NCI-H1417 treated with DMSO at 0.1 percent for 48 hours (cell line): ENCODE measurements at places on chromosomes 6 and 20.
A peak's percentile ranks its signal among the peaks of the same experiment; 100 is the strongest.

DNA sequence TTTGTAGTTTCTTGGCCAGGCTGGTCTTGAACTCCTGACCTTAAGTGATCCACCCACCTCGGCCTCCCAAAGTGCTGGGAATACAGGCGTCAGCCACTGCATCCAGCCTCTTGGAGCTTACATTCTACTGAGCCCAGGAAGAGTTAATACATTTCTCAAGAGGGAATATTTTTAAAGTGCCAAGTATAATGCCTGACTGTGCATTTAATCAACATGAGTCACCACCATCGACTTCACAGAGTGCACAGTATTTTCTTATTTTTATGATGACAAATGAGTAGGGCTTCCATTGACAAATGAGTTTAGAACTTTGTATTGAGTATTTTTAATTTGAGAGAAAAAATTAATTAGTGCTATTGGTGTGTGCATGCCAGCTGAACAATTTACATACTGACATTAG, 72.2 kb downstream of the SASH1 start:
- no peak for DNase-seq

- DNase-seq = no peak
Measured at GRCh38 chr6:134539865-134540323, 222.0 kb upstream of the SGK1 start.

- DNase-seq = no peak
Measured at GRCh38 chr6:33695451-33695887, 16.0 kb downstream of the UQCC2 start.

DNA sequence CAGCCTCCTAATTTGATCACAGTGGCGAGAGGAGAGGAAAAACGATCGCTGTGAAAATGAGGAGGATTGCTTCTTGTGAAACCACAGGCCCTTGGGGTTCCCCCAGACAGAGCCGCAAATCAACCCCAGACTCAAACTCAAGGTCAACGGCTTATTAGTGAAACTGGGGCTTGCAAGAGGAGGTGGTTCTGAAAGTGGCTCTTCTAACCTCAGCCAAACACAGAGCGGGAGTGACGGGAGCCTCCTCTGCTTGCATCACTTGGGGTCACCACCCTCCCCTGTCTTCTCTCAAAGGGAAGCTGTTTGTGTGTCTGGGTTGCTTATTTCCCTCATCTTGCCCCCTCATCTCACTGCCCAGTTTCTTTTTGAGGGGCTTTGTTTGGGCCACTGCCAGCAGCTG, 28.7 kb downstream of the SAYSD1 start:
- DNase-seq = no peak

- no peak for DNase-seq
Measured at GRCh38 chr6:158121335-158121734, 46.7 kb downstream of the SERAC1 start.

- no peak for DNase-seq
Measured at GRCh38 chr20:23603321-23603720, 2.4 kb downstream of the CST9 start.

DNA sequence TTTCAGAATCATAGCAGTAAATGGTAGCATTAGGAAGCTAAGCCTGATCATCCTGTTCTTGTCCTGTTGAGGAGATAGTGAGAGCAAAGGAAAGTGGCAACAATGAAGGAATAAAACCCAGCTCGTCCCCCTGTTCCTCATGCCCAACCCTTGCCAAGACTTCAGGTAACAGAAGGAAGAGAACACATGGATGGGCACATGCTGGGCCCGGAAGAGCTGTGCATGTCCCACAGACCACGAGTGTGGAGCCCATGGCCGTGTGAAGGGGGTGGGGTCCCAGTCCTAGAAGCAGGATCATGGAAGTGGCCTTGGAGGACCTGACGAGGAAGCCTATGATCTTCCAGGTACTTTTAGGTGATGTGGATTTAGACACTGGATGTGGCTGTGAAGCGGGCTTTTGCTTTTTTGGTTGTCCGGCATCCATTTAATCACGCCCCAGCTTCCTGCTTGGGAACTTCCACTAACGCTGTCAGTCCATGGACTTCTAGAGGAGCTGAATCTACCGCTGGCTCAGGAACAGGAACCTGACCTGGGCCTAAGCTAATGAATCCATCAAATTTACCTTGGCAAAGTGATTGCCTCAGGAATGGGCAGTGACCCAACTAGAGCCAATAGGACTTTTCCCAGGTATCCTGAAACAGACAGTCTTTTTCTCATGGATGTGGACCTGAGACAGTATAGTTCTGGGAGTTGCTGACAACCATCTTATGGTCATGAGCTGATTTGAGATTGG, 79.3 kb upstream of the ARMC2 start:
- DNase-seq = no peak

DNA sequence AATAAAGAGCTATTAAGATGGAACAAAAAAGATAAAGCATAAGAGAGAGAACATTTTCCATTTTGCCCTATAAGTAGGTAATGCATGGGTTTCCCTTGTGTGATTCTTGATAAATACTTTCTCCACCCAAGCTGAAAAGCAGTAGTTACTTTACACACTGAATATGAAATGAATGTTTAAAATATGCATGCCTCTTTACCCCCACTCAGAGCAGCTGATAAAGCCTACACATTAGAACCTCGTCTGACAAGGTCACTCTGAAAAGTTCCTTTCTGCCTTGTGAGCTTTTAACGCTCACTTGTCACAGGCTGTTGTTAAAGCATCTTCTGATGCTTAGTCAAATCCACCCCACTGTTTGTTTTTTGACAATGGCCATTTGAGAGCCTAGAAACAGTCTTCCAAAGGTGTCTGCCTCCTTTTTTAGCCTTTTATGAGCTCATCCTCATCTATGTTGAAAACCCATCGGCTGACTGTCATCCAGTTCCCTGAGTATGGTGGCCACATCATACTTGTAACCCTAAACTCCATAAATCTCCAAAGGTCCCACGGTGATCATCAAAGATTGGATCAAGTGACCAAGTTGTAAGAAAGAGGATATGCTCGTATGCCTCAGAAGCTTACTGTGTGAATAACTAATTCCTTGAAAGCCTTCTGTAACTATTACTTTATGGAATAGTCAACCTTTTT, 102.8 kb downstream of the ATXN1 start:
- DNase-seq = no peak

DNA sequence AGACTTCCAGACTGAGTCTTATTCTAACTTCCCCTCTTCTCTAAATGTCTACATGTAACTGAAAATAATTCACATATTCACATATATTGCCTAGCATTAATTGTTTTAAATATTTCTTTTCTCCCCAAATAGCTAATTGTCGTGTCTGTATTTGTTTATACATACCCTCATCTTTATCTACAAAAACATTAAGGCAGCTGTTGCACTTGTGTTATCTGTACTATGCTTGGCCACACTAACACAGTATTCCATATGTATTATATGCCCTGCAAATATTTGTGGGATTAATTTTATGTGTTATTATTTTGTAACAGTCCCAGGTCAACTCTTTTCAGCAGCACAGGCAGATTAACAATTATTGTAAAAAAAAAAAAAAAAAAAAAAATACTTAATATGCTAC, 11.7 kb downstream of the HDAC2 start:
- no peak for DNase-seq

DNA sequence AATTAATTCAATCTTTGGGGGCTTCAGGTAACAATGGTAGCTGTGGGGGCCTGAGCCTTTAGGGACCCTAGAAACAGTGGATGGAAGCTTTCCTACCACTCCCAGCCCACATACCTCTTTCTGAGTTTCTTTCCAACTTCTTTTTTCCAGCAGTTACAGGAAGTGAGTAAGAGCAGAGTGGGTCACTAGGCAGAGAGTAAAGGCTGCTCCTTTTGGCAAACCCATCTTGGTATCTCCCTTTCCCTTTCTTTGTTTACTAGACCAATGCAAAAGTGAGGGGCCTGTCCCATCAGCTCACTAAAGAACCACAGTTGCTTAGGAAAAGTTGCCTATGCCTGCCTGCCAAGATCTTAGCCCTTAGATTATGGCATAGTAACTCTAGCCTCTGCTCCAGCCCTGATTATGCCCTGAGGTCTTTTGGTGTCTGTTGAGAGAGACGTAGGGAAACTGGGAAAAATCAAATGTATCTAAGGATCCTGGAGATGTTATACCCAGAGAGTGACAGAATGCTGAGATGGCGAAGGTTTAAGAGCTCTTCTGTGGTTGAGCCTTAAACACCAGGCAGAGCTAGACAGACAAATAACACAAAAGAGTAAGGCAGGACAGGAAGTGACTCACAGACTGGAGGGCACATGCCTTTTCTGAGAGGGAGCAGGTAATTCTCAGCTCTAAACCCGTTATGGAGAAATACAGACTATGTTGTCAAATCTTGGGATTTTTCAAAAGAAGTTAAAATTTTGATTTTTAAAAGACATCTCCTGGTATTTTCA, 31.3 kb downstream of the TRMT6 start:
- no peak for DNase-seq

GRCh38 chr6:127933852-127934840, 33.3 kb upstream of the THEMIS start:
- DNase-seq = no peak

DNA sequence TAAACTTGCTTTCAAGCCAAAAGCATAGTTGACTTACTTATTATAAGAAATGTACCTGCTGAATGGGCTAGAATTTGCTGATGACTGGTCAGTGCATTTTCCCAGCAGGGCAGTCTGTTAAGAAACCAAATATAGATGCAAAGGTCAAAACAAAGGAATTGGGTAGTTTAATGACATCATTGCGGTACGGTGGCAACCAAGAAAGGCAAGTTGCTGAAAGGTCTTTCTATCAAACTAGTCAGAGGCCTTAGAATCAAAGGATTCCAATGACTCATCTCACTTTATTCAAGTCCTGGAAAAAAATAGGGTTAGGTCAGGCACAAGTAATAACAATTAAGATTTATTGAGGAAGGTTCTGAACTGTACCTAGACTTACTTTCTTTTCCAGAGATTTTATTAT, 76.4 kb downstream of the KIZ start:
- DNase-seq = no peak

GRCh38 chr20:62155428-62156253, 12.1 kb downstream of the SS18L1 start:
- DNase-seq = no peak

- no peak for DNase-seq
Measured at GRCh38 chr6:114354482-114354881, 11.7 kb upstream of the HS3ST5 start.

GRCh38 chr20:8587810-8588209, 455.7 kb downstream of the PLCB1 start:
- DNase-seq = no peak

DNA sequence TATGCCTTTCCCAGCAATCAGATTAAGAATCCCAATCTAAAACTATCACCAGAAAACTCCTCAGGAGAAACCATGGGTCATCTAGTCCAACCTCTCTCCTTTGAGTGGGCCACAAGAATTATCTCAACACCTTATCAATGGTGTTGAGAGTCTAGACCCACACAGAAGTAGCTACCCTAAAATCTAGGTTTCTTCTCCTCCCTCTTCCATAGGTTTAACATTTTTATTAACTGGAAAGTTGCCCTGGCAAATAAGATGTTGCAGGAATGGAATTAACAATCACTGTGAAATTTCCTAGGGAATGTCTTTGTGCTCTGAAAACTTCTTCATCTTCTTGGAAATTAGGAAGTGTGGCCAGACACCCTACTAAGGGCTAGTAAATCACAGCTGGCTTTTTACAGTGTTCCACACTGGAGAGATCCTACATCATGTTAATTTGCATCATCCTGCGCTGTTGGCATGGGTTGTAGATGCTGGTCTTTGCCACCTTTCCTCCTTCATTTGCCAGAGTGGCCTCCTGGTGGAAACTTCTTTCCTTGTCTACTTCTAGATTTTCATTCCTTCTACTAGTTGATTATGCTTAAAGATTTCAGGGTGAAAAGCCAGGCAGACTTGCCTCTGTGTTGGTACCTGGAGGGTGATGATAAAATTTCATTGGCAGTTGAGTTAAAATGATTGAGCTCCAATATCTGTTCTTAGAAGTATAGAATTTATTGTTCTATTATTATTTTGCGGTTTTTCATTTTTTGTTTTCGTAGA, 2.7 kb downstream of the TNFAIP3 start:
- DNase-seq = no peak

- no peak for DNase-seq
Measured at GRCh38 chr6:111777357-111777756, 95.9 kb downstream of the FYN start.

- DNase-seq = no peak
Measured at GRCh38 chr20:14707026-14707680, 369.7 kb upstream of the FLRT3 start.

DNA sequence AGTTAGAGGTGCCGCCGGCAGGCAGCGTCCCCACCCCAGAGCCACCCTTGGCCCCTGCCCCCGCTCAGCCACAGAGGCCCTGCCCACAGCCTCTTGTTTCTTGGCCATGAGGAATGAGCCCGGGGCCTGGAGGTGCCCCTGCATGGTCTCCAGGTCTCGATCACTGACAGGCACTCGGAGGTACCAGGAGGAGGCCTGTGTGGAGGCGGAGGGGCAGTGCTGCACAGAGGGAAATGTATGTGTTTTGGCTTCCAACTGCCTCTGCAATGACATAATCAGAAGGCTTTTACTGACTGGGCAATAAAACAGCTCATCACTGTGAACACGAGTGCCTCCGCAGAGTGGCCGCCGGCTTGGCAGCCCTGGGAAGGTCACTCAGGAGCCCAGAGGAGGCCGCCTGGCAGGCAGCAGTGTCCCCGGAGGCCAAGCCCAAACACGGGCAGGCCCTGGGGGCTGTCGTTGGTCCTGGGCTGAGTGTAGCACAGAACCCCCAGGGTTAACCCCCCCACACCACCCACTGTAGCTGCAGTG, 61.1 kb upstream of the GATA5 start:
- DNase-seq = no peak

- DNase-seq = no peak
Measured at GRCh38 chr20:15113144-15113773, 775.8 kb upstream of the FLRT3 start.

GRCh38 chr6:148711833-148712654, 34.8 kb upstream of the UST start:
- no peak for DNase-seq

DNA sequence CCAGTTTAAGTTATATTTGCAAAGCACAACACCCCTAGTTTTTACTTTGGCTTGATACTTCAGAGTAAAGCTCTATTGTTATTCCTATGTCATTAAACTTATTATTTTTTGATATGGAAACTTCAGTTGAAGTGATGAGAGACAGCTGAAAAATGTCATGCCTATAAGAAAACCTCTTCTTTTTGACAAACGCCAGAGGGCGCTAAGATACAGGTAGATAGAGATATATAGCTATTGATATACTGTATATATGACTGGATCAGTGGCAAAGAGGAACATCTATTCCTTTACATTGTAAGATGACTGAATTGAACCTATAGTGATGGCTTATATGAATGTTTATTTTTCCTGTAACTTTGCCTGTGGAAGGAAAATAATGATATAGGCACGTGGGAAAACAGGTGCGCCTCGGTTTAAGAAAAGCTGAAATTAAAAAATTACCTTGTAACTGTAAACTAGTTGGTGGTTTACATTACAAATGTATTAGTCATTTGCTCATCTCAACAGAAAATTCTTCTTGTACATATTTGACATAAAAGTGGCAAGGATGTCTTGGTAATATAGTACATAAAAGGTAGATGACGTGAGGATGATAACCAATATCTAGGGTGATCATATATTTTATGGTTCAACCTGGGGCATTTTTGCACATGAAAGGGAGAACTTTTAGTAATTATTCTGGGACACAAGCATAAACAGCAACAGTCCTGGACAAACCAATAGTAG, 74.1 kb downstream of the LAMA4 start:
- peak; percentile 60 for DNase-seq

GRCh38 chr6:9405369-9405768, 970.0 kb upstream of the SLC35B3 start:
- no peak for DNase-seq

GRCh38 chr20:22285555-22285954, 298.8 kb downstream of the FOXA2 start:
- DNase-seq = no peak
